Activated CD8-positive, alpha-beta memory T cell treated with anti-CD3 and anti-CD28 coated beads for 48 hours (primary cell): ENCODE measurements at places on chromosomes 4 and X.

GRCh38 chr4:1002131-1002630 lies 9.0 kb upstream of the SLC26A1 start:
- no peak for DNase-seq

DNA sequence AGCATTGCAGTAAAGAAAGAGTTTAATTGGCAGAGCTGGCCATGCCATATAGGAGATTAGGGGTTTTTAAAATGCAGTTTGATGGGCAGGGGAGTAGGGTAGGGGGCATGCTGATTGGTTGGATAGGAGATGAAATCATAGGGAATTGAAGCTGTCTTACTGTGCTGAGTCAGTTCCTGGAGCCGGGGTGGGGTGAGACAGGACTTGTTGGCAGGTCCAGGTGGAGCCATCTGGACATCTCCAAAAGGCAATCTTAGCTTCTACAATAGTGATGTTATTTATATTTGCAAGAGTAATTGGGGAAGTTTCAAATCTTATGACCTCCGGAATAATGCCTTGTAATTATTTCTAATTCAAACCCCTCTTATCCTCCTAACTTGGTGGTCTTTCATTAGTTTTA lies 32.4 kb upstream of the PGM2 start:
- no peak for DNase-seq

DNA sequence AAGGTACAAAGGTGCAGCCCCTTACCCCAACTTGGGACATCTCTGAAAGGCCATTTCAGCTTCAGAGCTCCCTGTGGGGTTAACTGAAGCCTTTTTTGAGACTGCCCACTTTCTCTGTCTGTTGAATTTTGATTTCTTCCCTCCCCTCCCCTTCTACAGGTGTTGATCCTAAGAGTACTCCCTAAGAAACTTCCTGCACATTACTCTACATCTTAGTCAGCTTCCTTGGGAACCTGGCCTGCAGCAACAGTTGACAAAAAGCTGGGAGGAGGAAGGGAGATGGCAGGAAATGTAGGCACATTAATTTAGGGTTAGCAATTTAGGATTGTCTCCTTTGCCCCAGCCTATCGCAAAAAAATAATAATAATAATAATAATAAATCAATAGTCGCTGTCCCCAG lies 1.2 kb upstream of the IDS start:
- DNase-seq: no peak

DNA sequence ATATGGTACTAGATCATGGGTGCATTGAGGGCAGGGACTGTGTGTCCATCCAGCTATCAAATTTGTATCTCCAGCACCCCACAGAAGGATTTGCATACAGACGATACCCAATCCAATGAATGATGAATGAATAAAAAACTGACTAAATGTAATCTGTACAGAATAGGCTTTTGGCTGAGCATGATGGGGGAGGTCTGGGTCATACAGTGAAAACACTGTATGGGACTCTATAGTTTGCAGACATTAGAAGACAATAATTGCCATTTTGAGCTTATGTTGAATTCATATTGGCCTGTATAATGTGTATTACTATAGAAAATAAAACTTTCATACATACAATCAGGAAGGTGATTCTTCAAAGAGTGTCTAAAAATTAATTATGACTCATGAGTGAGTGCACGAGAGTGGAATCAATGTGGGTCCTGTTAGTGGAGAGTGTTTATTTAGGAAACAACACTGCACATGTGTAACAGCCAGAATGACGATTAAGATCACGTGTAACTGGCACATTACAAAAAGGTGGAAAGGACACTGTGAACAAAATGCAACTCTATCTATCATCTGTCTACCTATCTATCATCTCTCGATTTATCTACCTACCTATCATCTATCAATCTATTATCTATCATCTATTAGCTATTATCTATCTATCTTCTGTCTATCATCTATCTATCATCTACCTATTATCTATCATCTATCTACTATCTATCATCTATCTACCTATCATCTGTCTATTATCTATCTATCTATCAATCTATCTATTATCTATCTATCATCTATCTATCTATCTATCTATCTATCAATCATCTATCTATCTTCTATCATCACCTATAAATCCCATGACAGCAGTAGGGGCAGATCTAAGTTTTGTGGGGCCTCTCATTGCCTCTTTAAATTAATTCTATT lies 201.3 kb downstream of the PTTG2 start:
- DNase-seq: no peak

DNA sequence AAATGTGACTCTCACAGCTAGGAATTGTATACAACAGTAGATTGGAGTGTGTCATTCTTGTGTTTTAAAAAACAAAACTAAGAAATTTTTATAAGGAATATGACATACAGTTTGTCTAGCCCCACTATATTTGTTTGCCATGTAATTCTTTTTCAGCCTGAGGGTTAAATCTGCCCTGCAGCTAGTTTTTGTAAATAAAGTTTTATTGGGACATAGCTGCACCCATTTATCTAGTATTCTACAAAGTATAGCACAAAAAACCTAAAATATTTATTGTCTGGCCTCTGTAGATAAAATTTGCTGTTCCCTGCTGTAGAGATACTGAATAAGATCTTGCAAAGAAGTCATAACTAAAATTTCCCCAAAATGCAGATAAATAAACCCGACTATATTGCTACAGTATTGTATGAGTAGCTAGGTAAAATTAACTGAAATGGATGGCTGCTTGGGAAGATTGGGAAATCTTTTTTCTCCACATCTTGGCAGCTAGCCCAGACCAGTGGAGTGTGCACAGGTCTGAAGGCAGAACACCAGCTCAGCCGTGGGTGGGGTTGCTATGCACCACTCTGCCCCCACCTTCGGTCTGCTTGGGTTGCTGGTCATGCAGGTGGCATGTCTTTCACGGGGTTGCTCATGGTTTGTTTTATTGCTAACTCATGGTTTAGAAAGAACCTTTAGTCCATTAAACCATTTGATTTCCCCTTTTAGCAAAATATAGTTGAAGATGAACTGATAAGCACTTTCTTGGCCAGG lies 127.9 kb downstream of the KLHL8 start:
- DNase-seq: no peak

DNA sequence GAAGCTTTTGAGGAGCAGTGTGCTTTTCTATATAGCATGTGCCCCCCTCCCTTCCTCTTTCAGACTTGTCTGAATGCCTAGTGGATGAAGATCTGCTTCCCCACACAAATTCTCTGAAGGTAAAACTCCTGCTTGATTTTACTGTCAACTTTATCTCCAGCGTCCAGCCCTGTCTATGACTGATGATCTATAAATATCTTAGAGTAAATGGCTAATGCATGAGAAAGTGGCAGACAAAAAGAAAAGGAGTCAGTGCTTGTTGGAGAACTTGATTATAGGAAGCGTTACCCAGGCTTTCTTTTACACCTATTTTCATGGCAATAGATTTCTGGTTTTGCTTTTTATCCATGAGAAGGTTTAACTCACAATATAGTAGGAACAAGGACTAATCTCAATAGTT lies 168.3 kb upstream of the HS3ST1 start:
- no peak for DNase-seq

GRCh38 chrX:9628779-9629493 lies 136.7 kb downstream of the GPR143 start:
- DNase-seq: no peak

GRCh38 chrX:16239211-16239610 lies 71.9 kb downstream of the MAGEB17 start:
- DNase-seq: no peak

GRCh38 chrX:75609406-75609805 lies 86.6 kb upstream of the ZDHHC15 start:
- DNase-seq: no peak

DNA sequence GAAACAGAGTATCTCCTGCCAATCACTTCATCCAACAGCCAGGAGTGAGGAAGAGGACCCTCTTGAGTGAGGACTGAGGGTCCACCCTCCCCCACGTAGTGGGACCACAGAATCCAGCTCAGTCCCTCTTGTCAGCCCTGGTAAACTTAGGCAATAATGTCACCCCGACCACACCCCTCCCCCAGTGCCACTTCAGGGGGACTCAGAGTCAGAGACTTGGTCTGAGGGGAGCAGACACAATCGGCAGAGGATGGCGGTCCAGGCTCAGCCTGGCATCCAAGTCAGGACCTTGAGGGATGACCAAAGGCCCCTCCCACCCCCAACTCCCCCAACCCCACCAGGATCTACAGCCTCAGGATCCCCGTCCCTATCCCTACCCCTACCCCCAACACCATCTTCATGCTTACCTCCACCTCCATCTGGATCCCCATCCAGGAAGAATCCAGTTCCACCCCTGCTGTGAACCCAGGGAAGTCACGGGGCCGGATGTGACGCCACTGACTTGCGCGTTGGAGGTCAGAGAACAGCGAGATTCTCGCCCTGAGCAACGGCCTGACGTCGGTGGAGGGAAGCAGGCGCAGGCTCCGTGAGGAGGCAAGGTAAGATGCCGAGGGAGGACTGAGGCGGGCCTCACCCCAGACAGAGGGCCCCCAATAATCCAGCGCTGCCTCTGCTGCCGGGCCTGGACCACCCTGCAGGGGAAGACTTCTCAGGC lies at the start of the genes CSAG1 and MAGEA12:
Gene CSAG1 (minus strand): TSS at position 461 of the 715 bp plus-strand sequence. CDS start 1,261 bp downstream, outside the sequence.
Gene MAGEA12 (plus strand): TSS at position 497 of the 715 bp plus-strand sequence. CDS start 2,405 bp downstream, outside the sequence.
- DNase-seq: no peak

DNA sequence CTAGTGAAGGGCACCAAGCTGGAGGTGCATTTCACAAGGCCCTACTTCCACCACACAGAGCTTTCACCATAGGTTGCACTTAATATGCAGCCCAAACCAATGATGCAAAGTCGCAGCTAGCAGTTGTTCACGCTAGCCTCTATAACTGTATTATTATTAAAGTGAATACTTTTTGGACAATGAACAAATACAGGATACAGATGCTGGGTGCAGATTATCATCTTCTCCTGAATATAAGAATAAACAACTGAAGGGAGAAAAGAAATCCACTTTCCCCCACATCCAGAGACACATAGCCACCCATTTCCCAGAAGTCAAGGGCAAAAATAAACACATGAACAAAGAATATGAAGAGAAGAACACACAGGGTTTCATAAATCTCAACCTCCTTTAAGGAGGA lies 107.2 kb downstream of the PRDM5 start:
- DNase-seq: no peak

- no peak for DNase-seq
These were observed 339.7 kb upstream of the PCDH7 start for GRCh38 chr4:30380404-30380998.

DNA sequence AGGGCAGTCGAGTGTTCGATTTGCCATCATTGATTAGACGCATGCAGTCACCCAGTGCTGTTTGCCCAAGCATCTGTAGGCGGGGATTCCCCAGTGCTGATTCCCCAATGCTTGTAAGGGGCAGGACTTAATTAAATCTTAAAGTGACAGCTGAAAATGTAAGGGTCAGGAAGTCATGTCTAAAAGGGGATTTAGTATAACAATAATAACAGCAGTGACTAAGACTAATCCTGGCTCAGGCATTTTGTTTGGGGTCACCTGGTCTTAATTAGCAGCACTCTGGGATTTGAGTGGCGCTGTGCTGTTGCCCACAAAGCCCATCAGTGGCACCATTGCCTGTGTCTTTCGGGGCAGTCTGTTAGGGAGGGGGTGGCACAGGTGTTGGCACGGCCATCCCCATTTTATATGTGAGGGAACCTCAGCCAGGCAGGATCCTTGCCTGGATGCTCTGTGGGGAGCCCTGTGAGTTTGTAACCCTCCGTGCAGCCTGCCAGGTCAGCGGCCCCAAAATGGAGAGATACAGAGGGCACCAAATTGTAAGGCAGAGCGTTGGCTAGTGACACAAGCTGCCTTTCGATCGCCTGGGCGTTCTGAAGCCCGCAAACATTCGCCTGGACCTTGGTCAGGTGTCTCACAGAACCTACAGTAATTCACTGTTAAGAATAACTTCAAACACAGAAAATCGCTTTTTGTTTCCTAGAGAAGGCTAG lies 146.7 kb downstream of the TBL1X start:
- no peak for DNase-seq

- DNase-seq: no peak
These were observed 1431.6 kb upstream of the TENM3 start for GRCh38 chr4:180811556-180811955.

DNA sequence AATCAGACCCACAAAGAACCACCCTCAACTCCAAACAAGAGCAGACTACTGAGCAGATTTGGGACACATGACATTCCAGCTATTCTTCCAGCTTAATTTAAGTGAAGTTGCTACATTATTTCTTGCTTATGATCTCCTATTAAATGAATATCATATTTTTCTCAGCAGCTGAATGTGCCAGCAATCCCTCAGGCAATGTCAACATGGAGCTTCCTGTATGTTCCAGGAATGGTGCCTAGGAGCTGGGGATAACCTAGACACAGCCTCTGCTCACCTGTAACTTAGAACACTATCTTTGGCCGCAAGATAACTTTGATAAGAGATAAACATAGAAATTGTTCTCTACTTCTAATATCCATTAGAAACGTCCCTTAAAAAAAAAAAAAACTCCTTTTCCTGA lies 274.4 kb upstream of the RASGEF1B start:
- DNase-seq: no peak

GRCh38 chr4:144634978-144635747 lies 10.8 kb upstream of the HHIP start:
- no peak for DNase-seq

DNA sequence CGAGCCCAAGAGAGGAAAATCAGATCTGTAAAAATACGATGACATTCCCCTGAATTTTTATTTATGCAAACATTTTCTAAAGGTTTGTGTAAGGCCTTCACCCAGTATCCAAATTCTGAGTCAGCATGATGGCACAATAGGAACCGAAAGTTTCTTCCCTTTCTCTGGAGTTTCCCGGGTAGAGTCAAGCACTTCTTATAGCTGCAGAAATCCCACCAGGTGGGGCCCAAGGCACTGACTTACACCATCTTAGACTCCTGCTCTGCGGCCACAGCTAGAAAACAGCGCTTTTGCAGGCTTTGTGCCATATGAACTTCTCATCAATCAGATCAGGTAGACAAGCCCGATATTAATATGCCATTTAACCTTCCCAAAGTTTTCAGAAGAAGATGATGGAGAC lies 13.4 kb downstream of the LEF1 start:
- no peak for DNase-seq

DNA sequence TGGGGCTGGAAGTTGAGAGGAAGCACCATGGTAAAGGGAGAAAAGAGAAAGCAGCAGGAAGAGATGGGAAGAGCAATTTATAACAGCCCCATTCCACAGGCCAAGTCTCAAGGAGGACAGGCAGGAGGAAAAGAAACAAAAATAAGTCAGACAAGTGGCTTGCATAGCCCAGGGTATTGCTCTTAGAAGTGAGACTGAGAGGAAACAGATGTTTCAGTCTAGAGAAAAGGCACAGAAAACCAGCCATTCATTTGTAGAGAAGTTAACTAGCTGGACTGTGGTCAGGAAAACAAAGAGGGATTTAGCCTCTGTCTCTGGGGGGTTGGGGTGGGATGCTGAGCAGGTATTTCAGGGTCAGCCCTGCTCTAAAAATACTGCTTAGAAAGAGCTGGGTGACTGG lies 175.0 kb upstream of the ARHGEF9 start:
- DNase-seq: no peak

- no peak for DNase-seq
These were observed 382.0 kb upstream of the TRAM1L1 start for GRCh38 chr4:117467404-117467803.

GRCh38 chr4:122836941-122837340 lies 10.3 kb downstream of the FGF2 start:
- DNase-seq: no peak

- DNase-seq: no peak
These were observed 41.5 kb downstream of the CD40LG start for GRCh38 chrX:136689436-136689835.

GRCh38 chr4:156169011-156169410 lies 215.3 kb upstream of the CTSO start:
- no peak for DNase-seq
